HuH-7 (cell line): ENCODE measurements at places on chromosomes 5 and 9.

GRCh38 chr5:95832664-95833063, 10.1 kb upstream of the GLRX start:
- no peak for DNase-seq

DNA sequence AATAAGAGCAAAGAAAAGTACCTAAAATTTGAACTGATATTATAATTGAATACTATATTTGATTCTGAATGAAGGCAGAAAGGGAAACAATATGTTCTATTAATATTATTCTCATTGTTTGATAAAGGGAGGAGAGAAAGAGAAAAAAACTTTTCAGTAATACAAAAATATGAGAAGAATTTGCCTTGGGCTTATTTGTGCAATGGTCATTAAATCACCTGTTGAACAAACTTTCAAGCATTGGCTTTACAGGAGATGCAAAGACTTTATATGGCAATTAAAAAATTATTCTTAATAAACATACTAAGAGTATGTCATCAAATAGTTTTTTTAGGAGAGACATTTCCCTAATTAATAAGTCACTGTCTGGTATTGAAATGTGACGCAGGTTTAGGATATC, 85.0 kb downstream of the CSNK1G3 start:
- DNase-seq = no peak

- DNase-seq = no peak
Observed at GRCh38 chr5:111143910-111144309, 51.8 kb downstream of the WDR36 start.

- DNase-seq = no peak
Observed at GRCh38 chr9:26567976-26568375, 324.6 kb downstream of the CAAP1 start.

- no peak for DNase-seq
Observed at GRCh38 chr5:127555826-127556225, 38.4 kb downstream of the PRRC1 start.

- peak; percentile 5 for DNase-seq
Observed at GRCh38 chr5:51225789-51226742, 157.2 kb upstream of the ISL1 start.

GRCh38 chr5:134523543-134524271, 1.8 kb upstream of the JADE2 start:
- no peak for DNase-seq

DNA sequence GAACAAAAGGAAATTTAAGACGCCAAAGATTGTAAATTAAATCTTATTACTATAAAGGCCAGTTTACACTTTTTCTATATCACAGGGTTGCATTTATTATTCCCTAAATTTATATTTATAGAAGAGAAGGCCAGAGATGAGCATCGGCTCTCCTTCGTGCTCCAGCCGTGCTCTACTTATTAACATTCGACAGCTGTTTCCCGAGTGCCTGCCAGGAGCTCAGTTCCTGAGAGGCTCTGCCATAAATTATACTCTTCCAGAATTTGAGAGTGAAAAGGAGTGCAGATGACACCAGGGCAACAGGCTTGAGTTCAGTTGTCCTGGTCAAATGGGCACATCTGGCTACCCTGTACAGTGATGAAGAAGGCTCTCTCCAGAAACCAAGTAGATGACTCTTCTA, 70.1 kb downstream of the PCSK5 start:
- DNase-seq = no peak

GRCh38 chr9:32518276-32518675, 7.7 kb downstream of the RIGI start:
- DNase-seq = no peak
